ENCODE measurements at places on chromosomes 7 and 10.

DNA sequence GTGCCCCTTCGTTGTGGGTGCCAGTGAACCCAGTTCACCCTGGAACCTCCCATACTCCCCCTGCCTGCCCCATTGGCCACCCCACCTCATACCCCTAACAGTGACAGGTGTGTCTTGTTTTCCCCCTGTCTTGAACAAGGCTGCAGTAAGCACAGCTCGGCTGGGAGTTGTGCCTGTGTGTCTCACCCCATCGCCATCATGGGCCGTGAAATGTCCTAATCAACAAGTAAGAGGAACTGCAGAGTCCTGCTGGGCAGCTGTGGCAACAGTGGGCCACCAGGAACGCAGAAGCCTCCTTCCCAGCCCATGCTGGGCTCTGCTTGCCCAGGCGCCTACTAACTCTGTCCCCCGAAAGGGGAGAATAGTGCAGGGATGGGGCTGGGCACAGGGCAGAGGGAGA, 91.6 kb downstream of the C10orf105 start:
- no peak overlapping the region for H3K27ac ChIP-seq
- peaks cover 18% of the 10 kb centered on the region for H3K4me1 ChIP-seq
- H3K27me3 ChIP-seq = peaks cover 4% of the 10 kb centered on the region
- DNase-seq = no peak
- no peak overlapping the region for H3K4me3 ChIP-seq

GRCh38 chr10:35640951-35641675, 983 bp downstream of the FZD8 start:
- no peaks in the 10 kb centered on the region for H3K36me3 ChIP-seq
- peak; percentile 84 for DNase-seq
- H3K27me3 ChIP-seq = peaks cover 13% of the 10 kb centered on the region
- H3K4me1 ChIP-seq = peaks cover 11% of the 10 kb centered on the region
- no peak overlapping the region for H3K27ac ChIP-seq

DNA sequence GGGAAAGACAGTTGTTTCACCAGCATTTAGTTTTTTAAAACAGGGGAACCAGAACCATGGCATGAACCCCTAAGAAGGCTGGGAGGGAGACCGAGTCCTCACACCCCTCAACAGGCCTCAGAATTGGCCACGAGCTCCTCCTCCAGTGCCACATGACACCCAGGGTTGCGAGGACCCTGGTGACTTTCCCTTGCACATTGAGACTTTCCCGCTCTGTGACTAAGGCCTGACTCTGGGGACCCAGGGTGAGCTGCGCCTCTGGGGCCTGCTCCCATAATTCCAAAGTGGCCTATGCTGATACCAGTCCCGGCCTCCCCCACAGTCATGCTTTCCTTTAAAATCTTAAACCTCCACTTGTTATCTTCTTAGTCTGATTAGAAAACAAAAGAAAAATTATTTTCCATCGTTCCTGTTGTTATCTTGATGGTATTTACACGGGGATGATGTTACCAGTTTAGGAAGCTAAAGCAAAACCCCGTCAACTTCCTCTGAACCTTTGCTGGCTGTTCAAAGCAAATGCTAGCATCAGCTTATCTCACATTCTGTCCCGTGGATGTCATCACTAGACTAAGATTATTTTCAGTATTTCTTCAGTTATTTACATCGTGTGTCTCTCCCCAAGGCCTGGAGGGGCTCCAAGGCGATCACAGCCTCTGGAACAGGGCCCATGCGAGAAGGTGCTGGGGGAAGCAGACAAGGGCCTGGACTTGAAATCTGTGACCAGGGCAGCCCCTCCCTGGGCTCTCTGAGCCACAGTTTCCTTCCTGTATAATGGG, 42.1 kb downstream of the FAM53B start:
- H3K27ac ChIP-seq = no peak overlapping the region
- DNase-seq = no peak
- peaks cover 42% of the 10 kb centered on the region for H3K4me1 ChIP-seq
- peaks cover 2% of the 10 kb centered on the region for H3K27me3 ChIP-seq
- H3K36me3 ChIP-seq = no peaks in the 10 kb centered on the region

DNA sequence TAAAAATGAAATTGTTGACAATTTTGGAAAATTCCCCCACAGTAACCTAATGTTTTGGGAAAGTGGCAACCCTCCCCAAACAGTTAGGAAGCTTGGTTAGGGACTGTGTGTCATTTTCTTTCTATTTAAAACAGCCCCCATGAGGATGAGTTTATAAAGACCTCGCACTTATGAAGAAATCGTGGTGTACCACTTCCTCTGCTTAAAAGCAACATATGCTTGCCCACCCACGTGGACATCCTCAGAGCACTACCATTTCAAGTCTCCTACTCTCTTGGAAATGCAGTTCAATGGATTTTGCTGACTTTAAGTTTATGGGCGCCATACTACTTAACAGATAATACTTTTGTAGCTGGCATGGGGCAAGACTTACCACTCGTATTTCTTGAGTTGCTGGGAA, 223.8 kb downstream of the DYNC1I1 start:
- no peaks in the 10 kb centered on the region for H3K36me3 ChIP-seq
- peaks cover 3% of the 10 kb centered on the region for H3K4me1 ChIP-seq
- no peak overlapping the region for H3K4me3 ChIP-seq

DNA sequence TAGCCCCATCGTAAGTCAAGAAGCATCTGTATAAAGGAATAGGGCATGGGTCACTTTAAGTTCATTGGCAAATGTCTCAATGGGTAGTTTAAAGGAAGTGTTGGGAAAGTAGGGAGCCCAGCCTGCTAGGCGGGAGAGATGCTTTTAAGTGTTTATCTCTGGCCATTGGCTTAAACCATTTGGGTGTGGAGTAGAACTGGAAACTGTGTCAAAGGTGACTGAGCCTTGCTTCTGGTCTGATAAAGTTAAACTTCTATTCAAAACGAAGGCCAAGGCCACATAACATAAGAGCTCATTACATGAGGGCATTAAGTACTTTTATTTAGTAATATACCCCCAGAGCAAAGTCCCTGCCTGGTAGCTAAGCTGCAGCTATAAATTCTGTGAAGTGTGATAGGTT, 148.7 kb downstream of the SPAG6 start:
- H3K27me3 ChIP-seq = no peaks in the 10 kb centered on the region
- no peak for DNase-seq
- H3K4me3 ChIP-seq = no peak overlapping the region
- H3K27ac ChIP-seq = no peak overlapping the region
- H3K4me1 ChIP-seq = no peaks in the 10 kb centered on the region
- no peaks in the 10 kb centered on the region for H3K36me3 ChIP-seq

DNA sequence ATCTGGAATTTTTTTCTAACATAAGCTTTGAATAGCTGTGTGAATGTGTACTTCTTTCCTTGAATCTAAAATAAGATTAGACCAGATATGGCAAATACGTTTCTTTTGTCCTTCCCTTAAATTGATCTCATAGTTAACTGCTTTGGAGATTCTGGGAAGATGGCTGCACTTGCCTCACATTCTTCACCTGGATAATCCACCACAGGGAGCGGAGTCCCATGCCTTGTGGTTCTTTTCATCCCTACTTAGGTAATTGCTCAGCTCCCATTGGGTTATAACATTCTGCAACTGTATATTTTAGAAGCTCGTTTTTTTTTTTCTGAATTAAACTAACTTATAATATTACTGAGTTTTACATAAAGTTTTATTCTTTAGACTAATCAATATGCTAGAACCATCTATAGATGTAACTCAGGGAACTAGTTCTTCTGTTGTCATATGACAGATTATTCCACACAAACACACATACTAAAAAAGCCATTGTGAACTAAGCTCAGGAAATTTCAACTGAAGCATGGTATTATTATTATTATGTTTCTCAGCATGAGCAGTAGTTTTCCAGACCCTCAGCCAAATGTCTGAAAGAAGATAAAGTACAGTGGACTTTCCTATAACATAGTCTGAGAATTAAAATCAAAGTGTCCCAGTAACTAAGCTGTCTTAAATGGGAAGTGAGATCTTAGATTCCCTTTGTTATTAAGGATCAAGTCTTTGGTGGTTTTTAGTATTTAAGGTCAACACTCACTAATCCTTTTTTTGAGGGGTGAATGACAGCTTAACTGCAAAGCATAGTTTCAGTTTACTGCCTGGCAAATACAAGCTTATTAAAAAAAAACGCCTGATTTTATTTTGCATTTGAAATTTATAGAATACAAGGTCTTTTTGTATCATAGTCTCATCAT, 182.3 kb downstream of the PPP1R9A start:
- no peak overlapping the region for H3K27ac ChIP-seq
- no peaks in the 10 kb centered on the region for H3K4me1 ChIP-seq
- H3K4me3 ChIP-seq = no peak overlapping the region

DNA sequence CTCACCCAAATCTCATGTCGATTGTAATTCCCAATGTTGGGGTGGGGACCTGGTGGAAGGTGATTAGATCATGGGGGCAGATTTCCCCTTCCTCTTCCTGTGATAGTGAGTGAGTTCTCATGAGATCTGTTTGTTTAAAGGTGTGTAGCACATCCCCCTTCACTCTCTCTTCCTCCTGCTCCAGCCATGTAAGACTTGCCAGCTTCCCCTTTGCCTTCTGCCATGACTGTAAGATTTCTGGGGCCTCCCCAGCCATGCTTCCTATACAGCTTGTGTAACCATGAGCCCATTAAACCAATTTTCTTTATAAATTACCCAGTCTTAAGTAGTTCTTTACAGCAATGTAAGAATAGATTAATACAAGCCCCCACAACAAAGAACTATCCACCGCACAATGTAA, 109.9 kb upstream of the JAZF1 start:
- H3K4me1 ChIP-seq = peaks cover 4% of the 10 kb centered on the region
- H3K27me3 ChIP-seq = peaks cover 2% of the 10 kb centered on the region
- DNase-seq = no peak
- H3K27ac ChIP-seq = no peak overlapping the region

- no peaks in the 10 kb centered on the region for H3K36me3 ChIP-seq
- no peak for DNase-seq
- no peaks in the 10 kb centered on the region for H3K4me1 ChIP-seq
- no peak overlapping the region for H3K4me3 ChIP-seq
- H3K27me3 ChIP-seq = no peaks in the 10 kb centered on the region
- no peak overlapping the region for H3K27ac ChIP-seq
Observed at GRCh38 chr7:9978106-9979064, 995.3 kb upstream of the PHF14 start.

- no peak for DNase-seq
- no peak overlapping the region for H3K4me3 ChIP-seq
- H3K4me1 ChIP-seq = no peaks in the 10 kb centered on the region
- H3K36me3 ChIP-seq = peaks cover 15% of the 10 kb centered on the region
- no peaks in the 10 kb centered on the region for H3K27me3 ChIP-seq
- H3K27ac ChIP-seq = no peak overlapping the region
Observed at GRCh38 chr10:72511459-72511858, 114.4 kb downstream of the MICU1 start.

GRCh38 chr7:17640730-17641377, 299.4 kb downstream of the SNX13 start:
- no peak for DNase-seq
- H3K27me3 ChIP-seq = no peaks in the 10 kb centered on the region
- H3K36me3 ChIP-seq = peaks cover 7% of the 10 kb centered on the region
- H3K4me3 ChIP-seq = no peak overlapping the region
- no peak overlapping the region for H3K27ac ChIP-seq

DNA sequence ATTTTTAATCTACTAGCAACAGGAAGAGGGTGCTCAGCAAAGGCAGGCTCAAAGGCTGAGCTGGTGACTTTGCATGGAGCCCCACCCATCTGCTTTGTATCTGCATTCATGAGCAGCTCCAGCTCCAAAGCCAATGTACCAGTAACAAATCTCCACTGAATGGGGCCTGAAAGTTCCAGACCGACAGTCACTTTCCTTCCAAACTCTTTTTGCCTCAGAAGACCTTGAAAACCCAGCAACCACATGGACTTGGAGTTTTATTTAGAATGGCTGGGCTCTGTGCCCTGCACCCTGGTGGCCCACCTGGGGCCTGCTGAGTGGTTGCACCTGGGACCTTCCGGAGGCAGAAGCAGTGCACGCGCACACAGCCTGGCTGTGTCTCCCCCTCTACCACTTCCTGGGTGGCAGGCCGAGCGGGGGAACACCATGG, 195.0 kb upstream of the PLXNA4 start:
- H3K27ac ChIP-seq = no peak overlapping the region
- H3K4me1 ChIP-seq = no peaks in the 10 kb centered on the region
- H3K36me3 ChIP-seq = peaks cover 4% of the 10 kb centered on the region
- H3K4me3 ChIP-seq = no peak overlapping the region
- H3K27me3 ChIP-seq = no peaks in the 10 kb centered on the region

DNA sequence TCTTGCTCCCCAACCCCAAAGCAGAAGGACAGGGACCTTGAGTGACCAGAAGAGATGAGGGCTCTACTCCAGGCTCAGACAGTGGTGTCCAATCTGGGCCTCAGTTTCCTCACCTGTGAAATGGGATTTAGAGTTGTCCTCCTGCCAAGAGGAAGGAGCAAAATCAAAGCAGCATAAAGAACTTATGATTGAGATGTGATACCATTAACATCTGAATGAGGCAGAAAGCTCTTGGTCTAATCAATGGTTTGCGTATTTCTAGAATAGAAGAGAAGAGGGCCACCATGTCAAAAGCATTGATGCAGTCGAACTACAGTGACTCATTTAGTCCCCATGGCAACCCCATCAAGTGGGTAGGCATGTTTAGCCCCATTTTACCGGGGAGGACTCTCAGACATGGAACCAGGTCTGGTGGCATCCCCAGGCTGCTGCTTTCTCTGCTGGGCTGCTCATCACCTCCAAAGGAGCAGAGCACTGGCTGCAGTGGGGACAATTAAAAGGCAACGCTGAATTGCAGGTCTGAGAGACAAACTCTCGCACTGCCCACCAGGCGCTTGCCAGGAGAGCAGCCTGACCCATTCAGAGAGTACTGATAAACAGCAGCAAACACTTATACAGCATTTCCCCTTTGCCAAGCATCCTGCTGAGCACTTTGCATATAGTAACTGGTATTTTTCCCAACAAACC, 175.9 kb downstream of the NEURL1 start:
- no peaks in the 10 kb centered on the region for H3K36me3 ChIP-seq
- H3K4me3 ChIP-seq = no peak overlapping the region
- no peak for DNase-seq
- no peak overlapping the region for H3K27ac ChIP-seq

DNA sequence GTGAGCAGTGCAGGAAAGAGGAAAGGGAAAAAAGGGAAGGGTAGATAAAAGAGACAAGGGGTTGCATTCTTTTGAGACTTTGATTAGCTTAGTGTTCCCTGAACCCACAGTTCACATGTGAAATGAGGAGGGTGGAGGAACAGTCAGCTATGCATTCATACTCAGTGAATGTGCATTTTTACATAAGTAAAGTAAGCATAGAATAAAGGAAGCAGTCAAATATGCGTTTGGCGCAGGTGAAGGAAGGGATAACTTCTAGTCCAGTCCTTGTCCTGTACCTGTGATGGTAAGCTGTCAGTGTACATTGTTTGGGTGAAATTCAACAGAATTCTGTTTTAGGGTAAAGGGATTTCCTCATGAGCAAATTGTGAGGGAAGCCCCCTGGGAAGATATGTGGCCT, 28.1 kb downstream of the HK1 start:
- H3K36me3 ChIP-seq = no peaks in the 10 kb centered on the region
- no peak overlapping the region for H3K4me3 ChIP-seq
- H3K27ac ChIP-seq = no peak overlapping the region
- peaks cover 6% of the 10 kb centered on the region for H3K27me3 ChIP-seq

GRCh38 chr7:101947899-101948298, 130.5 kb downstream of the CUX1 start:
- H3K27me3 ChIP-seq = peaks cover 8% of the 10 kb centered on the region
- H3K4me3 ChIP-seq = no peak overlapping the region
- H3K27ac ChIP-seq = peak overlapping the region; percentile 52

- H3K36me3 ChIP-seq = peaks cover 14% of the 10 kb centered on the region
- DNase-seq = no peak
- peaks cover 13% of the 10 kb centered on the region for H3K27me3 ChIP-seq
- no peak overlapping the region for H3K27ac ChIP-seq
- H3K4me3 ChIP-seq = no peak overlapping the region
Observed at GRCh38 chr7:44384586-44385433, 59.4 kb upstream of the CAMK2B start.
